Uterine smooth muscle cell (primary cell): ENCODE measurements at places on chromosomes 13 and 19. TPM values are rescaled to one million over a fixed set of nuclear protein-coding genes. Genes with fewer than 3 reads are reported as not detected.

Gene LHFPL6
- total RNA-seq: 42.9 and 54.1 TPM in 2 replicates

Gene KLK10
- not detected in 2 replicates for total RNA-seq

Gene SIGLEC14
- total RNA-seq: not detected in 2 replicates

Gene C19orf85
- total RNA-seq: not detected in 2 replicates

Gene LNX2
- 5.4 and 8.4 TPM in 2 replicates for total RNA-seq

Gene PALM3
- total RNA-seq: 0.55 and 0.87 TPM in 2 replicates

Gene C19orf73
- 0.87 and 1.2 TPM in 2 replicates for total RNA-seq

Gene ZNF534
- 0.25 TPM in 1 of 2 replicates, not detected in the other for total RNA-seq

Gene SHISA7
- not detected in 2 replicates for total RNA-seq

Gene DLEU7
- not detected in 2 replicates for total RNA-seq

Gene TYK2
- 80.7 and 101 TPM in 2 replicates for total RNA-seq

Gene FCER2
- not detected in 2 replicates for total RNA-seq

Gene KLF16
- total RNA-seq: 4.5 and 5.2 TPM in 2 replicates

Gene IL27RA
- total RNA-seq: 1.00 and 2.4 TPM in 2 replicates

Gene CPAMD8
- 0.66 and 1.5 TPM in 2 replicates for total RNA-seq

Gene ATP8A2
- total RNA-seq: 0.22 and 0.25 TPM in 2 replicates

Gene SIAH3
- under 0.01 TPM in 2 replicates for total RNA-seq

Gene LAIR2
- total RNA-seq: not detected in 2 replicates

Gene MAP2K7
- total RNA-seq: 10.0 and 13.4 TPM in 2 replicates

Gene FAM124A
- 1.5 and 2.2 TPM in 2 replicates for total RNA-seq

Gene VPS36
- total RNA-seq: 25.4 and 33.8 TPM in 2 replicates

Gene ATCAY
- total RNA-seq: under 0.01 TPM in 1 of 2 replicates, not detected in the other

Gene ZNF154
- 0.44 and 0.87 TPM in 2 replicates for total RNA-seq

Gene C1QTNF9B
- total RNA-seq: 0.37 and 1.2 TPM in 2 replicates

Gene LGALS7
- total RNA-seq: not detected in 2 replicates

Gene UBE2L5
- not detected in 2 replicates for total RNA-seq

Gene CKM
- 0.12 TPM in 1 of 2 replicates, not detected in the other for total RNA-seq

Gene CEACAM8
- total RNA-seq: not detected in 2 replicates

Gene NLRP4
- total RNA-seq: not detected in 2 replicates

Gene OR7C1
- not detected in 2 replicates for total RNA-seq

Gene KLHL1
- not detected in 2 replicates for total RNA-seq

Gene TBXA2R
- 1.4 and 1.6 TPM in 2 replicates for total RNA-seq

Gene PRSS57
- not detected in 2 replicates for total RNA-seq

Gene KLK4
- not detected in 2 replicates for total RNA-seq

Gene ZNF471
- 2.3 and 4.4 TPM in 2 replicates for total RNA-seq

Gene EFNB2
- 2.2 and 4.1 TPM in 2 replicates for total RNA-seq

Gene CADM4
- 1.2 and 3.7 TPM in 2 replicates for total RNA-seq

Gene PPAN
- 27.4 and 42.7 TPM in 2 replicates for total RNA-seq

Gene HIF3A
- 0.75 and 8.7 TPM in 2 replicates for total RNA-seq

Gene ASF1B
- total RNA-seq: 7.2 and 24.0 TPM in 2 replicates
